Left ventricle myocardium superior (tissue), 1 donor: ENCODE measurements at places on chromosomes 11 and 22.

- DNase-seq: peak; percentile 44
Observed at GRCh38 chr22:31229402-31230079, 17.4 kb downstream of the LIMK2 start.

DNA sequence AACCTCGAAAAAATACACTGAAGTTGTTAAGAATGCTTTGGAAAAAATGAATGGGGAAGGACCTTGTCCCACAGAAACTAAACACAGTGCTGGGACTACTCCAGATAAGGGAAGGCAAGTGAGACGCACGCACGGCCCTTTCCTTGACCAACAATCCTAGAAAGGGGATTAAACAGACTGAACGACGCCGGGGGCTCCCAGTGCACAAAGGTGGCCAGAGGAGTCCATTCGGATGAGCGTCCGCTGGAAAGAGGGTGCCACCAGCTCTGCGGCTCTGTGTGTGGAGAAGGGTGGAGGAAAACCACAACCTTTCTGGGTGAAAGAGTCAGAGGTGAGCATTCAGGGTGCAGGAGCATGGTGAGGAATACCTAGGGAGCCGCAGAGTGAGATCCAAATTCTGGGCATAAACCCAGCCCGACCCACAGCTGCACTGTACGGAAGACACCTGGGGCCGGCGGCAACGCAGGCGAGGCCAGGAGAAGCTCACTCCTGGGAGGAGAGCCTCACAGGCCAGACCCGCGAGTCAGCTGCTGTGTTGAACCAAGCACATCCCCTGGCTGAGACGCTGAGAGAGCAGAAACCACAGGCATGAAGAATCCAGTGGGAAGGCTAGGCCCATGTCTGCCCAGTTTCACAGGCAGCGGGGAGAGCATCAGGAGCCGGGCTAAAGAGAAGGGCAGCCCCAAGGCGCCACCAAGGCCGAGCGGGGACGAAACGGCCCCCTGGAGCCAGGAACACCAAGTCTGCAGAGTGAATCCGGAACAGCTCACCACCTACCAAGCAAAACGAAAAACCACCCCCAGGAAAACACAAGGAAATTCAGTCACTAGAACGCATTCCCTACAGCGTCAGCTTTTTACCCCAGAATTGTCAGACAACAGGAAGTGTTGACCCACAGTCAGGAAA lies 177.1 kb downstream of the BRD1 start:
- DNase-seq: no peak

DNA sequence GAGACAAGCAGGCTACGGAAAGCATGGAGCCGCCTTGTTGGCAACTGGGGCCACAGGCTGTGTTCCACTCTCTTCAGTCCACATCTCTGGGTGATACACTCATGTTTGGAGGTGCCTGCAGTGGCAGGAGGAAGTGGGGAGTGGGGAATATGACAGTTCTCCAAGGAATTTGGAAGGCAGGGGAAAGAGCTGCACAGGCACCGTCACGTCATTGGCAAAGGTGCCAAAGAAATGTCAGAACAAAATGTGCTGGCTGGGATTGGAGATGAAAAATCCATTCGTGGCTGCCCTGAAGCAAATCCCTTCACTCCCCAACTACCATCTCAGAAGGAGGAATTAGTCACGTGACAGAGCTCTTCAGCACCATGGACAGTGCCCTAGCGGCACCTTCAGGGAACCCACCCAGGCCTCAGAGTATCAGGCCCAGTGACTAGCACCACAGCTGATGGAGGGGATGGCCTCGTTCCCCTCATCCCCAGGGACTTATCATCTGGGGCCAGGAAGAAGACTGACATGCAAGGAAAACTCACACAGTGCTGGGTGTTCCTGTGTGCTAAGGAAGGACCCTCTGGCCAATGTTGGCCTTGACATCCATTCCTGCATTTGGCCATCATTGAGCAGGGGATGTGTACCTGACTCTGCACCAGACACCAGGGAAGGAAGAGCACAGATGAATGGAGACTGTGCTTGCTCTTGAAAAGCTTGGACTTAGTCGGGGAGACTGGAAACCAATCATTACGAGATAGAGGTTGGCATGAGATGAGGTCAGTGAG lies 48.5 kb upstream of the PRDM11 start:
- DNase-seq: peak; percentile 72

DNA sequence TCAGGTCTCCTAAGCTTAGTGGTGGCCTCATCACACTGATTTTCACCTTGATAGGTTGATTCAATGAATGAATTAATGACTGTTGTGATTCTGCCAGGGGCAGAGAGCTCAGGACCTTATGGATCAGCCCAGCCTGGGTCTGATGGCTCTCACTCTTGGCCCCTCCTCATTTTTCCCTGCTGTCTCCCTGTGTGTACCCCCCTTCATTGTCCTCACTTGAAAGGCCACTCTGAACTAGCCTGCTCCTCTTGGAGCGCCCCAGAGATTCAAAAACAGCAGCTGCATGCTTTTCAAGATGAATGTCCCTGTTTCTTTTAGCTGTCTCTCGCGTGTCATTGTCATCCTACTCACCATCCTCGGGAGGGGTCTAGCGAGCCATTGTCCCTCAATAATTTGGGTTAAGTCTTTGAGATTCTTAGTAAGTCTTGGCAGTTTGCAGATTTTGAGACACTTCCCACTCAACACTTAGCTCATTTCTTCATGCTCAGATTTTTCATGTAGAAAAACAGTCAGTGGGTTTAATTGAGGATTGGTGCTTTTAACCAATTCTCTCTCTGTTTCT lies 42.5 kb upstream of the MICAL2 start:
- no peak for DNase-seq

DNA sequence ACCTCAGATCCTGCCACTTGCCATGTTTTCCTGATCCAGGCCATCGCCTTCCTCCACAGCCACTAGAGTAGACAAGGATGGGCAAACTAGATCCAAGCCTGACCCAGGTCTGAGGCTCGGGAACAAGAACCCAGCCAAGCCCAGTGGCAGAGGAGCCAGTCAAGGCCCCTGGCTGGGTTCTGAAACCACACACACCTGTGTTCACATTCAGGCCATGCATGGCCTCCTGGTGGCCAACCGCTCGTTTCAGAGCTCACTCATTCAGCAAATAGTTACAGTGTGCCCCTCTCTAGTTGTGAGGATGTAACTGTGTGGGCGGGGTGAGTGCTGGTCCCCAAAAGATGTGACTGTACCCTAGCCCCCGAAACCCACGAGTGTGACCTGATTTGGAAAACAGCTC lies 337.6 kb downstream of the CTTN start:
- peak; percentile 4 for DNase-seq

DNA sequence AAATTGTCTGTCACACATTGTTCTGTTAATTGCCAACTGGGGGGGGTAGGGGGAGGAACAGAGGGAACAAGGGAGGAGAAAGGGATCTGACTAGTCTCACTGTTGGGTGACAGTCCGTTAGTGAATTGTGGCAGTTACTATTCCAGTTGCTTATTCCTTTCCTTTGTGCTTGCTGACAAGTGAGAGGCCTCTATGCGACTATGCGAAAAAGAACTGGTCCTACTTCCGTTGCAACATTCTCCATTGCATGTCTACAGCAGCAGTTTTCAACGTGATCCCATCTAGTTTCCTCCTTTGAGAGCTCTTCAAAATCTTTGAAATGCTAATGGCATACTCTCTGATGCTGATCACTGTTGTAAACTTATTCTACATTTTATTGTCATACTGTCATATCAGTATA lies 672.2 kb downstream of the LRRC4C start:
- no peak for DNase-seq

GRCh38 chr11:3049430-3050243 lies 7.6 kb downstream of the CARS1 start:
- peak; percentile 61 for DNase-seq

GRCh38 chr11:122642472-122642922 lies 13.0 kb upstream of the UBASH3B start:
- DNase-seq: no peak

- no peak for DNase-seq
Observed at GRCh38 chr11:99069856-99070444, 49.2 kb downstream of the CNTN5 start.

GRCh38 chr11:75571625-75572024 lies 9.6 kb downstream of the SERPINH1 start:
- DNase-seq: no peak

DNA sequence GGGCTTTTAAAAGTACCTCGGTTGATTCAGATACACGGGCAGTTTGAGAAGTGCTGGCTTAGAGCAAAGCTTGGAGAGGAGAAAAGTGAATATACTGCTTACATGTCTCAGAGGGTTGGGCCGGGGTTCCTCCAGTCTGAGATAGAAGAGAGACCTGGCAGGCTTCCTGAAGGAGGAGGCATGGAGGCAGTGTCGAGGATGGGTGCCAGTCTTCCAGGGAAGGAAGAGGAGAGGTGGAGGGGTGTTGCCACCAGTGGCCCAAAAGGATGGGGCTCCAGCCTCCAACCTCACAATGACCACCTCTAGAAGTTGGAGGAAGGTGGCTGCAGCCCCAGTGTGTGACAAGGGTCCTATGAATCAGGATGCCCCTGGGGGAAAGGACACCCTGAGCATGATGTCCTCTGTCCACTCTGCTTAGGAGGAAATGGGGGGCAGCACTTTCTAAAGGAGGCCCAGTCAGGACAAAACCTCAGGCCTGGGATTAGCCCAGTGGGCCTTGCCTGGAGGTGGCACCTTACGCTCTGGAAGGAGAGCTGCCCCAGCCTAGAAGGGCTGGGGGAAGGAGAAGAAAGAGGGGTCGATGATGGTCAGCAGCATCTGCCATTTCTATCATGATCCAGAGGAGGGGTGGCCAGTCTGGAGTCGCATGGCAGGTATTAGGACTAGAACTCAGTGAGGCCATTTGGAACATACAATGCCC lies 65.2 kb downstream of the CD82 start:
- DNase-seq: no peak

- DNase-seq: no peak
Observed at GRCh38 chr11:112719736-112720525, 241.3 kb upstream of the NCAM1 start.

GRCh38 chr11:68007498-68008380 lies 2.4 kb upstream of the ALDH3B1 start:
- DNase-seq: no peak

DNA sequence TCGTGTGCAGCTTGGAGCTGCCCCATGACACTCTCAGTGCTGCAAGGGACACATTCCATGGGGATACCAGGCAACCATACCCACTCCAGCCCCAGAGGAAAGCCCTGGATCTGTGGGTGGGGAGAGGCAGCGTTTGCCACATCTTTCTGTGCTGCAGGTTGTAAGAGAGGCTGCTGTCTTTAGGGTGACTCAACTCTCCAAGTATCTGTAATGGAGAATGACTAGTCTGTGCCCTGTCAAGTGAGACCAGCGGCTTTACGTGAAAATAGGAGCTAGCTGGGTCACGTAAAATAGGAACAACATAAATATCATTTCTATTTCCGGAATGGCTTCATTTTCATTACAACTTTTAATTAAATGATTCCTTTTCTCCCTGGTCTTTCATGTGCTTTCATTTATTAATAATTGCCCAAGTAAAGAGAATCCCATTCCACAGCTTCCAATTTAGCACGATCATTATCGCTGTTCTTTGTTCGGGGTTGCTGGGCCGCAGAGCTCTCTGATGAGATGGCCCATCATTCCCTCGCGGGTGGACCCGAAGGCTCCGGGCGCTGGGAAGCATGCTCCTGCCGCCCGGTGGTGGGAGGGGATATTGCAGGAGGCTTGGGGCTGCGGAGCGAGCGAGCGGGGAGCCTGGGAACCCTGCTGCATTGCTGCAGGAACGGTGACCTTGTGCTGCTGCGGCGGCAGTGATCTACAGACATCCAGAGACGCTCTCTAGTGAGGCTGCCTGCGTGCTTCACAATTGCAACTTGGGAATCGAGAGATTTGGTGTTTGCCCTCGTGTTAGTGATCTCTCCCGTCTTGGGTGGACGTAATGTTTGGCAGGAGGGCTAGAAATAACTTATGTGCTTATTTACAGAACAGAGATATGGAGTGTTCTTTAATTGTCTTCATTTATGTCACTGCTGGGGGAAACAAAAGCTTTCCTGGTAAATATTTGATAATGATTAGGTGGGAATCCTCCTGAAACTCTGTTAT lies 10.6 kb downstream of the SLC6A5 start:
- peak; percentile 86 for DNase-seq

DNA sequence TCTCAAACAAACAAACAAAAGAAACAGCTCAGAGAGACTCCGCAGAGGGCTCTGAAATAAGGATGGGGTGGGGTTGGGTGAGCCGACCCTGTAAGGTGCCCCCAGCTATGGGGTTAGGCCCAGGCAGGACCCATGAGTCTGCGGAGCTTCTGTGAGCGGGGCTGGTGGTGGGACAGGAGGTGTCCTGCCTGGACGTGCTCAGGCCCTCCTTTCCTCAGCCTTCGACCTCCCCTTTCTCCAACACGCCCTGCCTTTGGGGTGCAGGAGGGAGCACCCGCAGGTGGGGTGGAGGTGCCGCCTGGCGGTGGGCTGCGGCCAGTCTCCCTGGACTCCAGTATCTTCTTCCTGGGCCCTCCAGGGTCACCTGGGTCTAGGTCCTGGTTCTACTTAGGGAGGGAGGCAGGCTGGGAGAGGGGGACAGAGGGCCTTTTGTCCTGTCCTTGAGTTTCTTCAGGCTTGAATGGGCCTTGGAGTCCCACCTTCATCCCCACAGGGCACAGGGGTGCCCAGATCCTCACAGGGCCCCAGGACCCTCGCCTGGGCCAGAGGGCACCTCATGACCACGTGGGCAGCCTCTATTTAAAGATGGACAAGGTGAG lies 12.3 kb downstream of the PRR33 start:
- DNase-seq: peak; percentile 30

DNA sequence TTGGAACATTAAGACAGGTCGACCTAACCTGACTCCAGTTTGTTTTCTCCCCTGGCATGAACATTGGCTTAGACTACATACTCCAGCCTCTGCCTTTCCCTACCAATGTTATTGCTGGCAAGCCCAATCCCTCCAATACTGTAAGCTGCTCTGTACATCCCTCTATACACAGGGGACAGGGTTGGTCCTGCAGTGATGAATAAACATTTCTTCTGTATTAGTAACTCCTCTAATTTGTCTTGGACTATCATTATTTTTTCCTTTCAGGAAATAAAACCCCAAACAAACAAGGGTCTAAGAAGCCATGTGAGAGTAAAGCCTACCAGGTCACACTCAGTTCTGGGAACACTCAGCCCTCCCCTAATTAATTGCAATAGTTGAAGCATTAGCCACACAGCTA lies 35.1 kb upstream of the FJX1 start:
- no peak for DNase-seq

DNA sequence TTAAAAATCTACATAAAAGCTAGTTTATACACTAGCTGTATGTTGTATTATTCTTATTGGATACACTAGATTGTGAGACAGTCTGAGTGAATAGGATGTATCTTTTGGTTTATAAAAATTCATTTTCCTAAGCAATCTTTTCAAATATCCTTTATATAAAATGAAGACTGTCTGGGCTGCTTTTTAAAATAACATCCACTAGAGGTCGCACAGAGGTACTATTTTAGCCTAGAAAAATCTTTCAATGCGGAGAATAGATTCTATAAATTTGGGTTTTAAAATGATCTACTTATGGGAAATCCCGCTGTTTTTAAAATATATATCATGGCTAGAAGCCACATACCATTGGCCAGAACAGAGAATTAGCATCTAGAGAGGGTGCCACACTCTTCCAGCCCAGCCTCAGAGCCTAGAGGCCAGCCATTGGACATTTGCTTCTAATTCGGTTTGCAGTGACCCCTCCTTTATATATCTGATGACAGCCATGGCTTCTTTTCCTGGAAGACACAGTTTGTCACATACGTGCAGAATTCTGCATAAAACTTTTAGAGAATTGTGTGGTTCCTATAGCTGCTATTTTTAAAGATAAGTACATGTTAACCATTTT lies 7.3 kb downstream of the C11orf97 start:
- no peak for DNase-seq

GRCh38 chr22:43098356-43098755 lies 9.2 kb upstream of the TTLL1 start:
- no peak for DNase-seq
